ENCODE measurements at places on chromosomes 1 and 21. TPM values are rescaled to one million over a fixed set of nuclear protein-coding genes. Genes with fewer than 3 reads are reported as not detected.

DNA sequence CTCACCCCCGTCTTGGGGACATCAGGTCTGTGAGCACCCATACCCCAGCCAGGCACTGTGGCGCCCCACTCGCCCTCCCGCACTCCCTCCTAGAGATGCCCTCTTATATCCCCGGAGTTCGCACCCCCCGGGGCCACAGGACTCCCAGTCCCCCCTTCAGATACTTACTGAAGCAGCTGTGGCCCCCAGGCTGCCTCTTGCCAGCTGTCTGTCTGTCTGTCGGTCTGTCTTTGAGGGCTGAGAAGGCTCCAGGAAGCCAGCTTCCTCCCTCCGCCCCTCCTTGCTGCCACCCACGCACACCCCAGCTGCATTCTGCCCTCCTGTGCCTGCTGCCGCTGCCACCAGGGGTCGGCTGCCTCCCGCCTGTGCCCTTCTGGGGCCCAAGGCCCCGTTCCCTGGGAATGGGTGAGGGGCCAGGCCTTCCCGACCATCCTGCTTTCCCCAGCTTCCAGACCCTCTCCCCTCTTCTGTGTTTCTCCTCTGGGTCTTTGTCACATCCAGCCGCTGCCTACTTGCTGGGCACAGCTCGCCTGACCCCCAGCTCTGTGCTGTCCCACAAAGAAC, at the start of gene PTPN7:
Gene PTPN7 (minus strand): TSS at position 226 of the 564 bp plus-strand sequence. CDS start 1,200 bp downstream, outside the sequence.
- DNase-seq, result no peak

The ELAPOR1 gene
- 15.9 TPM for total RNA-seq

The INTS7 gene
- total RNA-seq, result 39.9 TPM

GRCh38 chr1:85220756-85221201, 20.0 kb upstream of the SYDE2 start:
- DNase-seq, result no peak

GRCh38 chr21:46540087-46540710, 64.7 kb downstream of the S100B start:
- no peak for DNase-seq

The PDE4B gene
- total RNA-seq, result 91.7 TPM

- no peak for DNase-seq
Observed at GRCh38 chr21:42162831-42163510, 56.0 kb upstream of the ABCG1 start.

GRCh38 chr1:221520250-221520649, 221.6 kb downstream of the DUSP10 start:
- no peak for DNase-seq

The NR1I3 gene
- total RNA-seq, result not detected

DNA sequence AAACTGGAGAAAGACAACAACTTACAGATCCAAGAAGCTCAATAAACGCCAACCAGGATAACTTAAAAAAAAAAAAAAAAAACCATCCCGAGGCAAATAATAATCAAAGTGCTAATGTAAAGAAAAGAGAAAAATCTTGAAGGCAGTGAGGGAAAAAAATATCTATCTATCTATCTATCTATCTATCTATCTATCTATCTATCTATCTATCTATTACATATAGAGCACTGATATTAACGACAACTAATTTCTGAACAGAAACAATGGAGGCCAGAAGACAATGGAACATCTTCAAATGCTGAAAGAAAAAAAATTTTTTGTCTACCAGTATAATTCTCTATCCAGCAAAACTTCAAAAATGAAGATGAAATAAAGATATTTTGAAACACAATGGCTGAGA, 18.0 kb downstream of the PACC1 start:
- DNase-seq, result no peak

The FCAMR gene
- total RNA-seq, result not detected

DNA sequence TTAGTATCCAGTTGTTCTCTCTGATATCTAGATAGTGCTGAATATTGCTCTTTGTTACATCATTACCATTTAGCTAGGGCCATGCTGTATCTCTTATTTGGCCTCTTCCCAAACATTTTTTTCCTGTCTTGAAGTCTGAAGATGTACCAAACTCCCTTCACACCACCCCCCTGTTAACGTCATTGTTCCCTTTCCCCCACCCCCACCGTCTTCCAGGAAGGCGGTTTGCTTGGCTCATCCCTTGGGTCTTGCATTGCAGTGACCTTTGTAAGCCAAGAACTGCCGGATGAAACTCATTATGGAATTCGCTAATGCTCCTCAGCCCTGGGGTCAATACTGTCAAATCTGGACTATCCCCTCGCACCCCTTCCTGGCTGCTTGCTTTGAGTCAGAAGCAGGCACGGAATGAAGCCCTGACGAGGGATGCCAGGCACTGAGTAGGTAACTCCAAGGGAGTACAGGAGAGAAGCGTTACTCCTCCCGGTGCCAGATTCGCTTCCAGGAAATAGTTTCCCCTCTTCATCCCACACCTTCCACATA, 283.1 kb downstream of the TM2D1 start:
- DNase-seq, result no peak

Measured in frontal cortex (tissue), 4 donors.